CD8-positive, alpha-beta memory T cell (primary cell): ENCODE measurements at places on chromosomes 16 and 17. TPM values are rescaled to one million over a fixed set of nuclear protein-coding genes. Genes with fewer than 3 reads are reported as not detected.

Gene ABCC12
- total RNA-seq, result not detected

Gene GOSR1
- total RNA-seq, result 59.1 TPM

GRCh38 chr16:30166202-30166902, 17.1 kb upstream of the CORO1A start:
- no peaks in the 10 kb centered on the region for H3K27me3 ChIP-seq
- peaks cover 15% of the 10 kb centered on the region for H3K4me1 ChIP-seq
- no peaks in the 10 kb centered on the region for H3K36me3 ChIP-seq

DNA sequence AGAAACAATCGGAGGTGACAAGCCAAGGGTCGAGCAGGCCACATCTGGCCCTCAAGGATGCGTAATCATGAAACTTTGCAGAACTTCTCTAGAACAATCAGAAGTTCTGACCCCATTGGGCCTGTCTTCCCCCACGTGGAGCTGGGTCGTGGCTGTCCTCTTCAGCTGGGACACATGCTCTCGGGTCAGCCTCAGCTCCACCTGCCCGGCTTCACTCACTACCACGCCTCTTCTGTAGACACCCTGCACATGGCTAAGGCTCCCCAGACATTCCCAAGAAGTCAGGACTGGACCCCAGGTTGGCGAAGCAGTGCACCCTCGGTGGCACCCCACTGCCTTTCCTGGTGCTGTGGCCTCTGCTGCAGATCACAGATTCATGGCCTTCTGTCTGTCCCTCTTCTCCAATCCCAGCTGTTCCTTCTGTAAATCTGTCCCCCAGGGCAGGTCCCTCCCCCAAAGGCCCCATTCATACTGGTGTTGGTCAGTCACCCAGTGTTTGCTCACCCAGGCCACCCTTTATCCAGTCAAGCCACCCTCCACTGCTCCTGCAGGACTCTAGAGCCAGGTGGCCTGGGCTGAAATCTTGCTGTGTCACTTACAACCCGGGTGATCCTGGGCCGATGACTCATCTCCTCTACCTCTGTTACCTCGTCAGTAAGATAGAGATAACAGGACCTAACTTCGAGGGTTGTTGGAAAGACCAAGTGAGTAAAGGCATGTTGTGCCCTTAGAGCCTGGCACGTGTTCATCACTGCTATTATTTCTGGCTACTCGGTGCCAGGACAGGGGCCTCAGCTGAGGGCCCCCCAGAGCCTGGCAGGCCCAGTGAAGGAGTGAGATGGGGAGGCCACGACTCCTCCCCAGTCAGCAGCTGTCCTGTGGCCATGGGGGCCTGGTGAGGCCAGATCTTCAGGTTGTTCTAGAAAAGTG, 1.4 kb upstream of the SLC5A11 start:
- no peaks in the 10 kb centered on the region for H3K36me3 ChIP-seq
- H3K27me3 ChIP-seq, result no peaks in the 10 kb centered on the region
- no peaks in the 10 kb centered on the region for H3K4me1 ChIP-seq

DNA sequence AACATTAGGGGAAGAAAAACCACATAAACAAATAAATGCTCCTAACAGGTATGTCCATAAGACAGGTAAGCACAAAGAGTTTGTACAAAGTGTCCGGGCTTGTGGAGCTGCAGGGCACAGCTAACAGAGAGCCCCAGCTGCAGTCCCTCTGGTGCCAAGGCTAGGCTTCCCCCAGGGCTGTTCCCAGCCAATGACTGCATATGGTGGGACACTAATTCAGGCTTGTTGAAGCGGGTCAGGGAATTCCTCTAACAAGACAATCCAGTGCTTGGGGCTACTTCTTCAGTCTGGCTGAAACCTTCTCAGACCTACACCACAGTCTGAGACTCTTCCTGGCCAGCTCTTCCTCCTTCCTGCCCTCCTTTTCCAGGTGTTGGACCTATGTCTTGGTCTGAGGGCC, 51.7 kb upstream of the ALDH3A1 start:
- DNase-seq, result no peak
- H3K4me1 ChIP-seq, result peaks cover 8% of the 10 kb centered on the region
- H3K4me3 ChIP-seq, result no peak overlapping the region
- no peaks in the 10 kb centered on the region for H3K27me3 ChIP-seq
- H3K36me3 ChIP-seq, result peaks cover 28% of the 10 kb centered on the region

- no peaks in the 10 kb centered on the region for H3K36me3 ChIP-seq
- DNase-seq, result no peak
- no peaks in the 10 kb centered on the region for H3K4me1 ChIP-seq
- no peaks in the 10 kb centered on the region for H3K27me3 ChIP-seq
- H3K27ac ChIP-seq, result no peak overlapping the region
Measured at GRCh38 chr17:18967916-18968315, 16.0 kb downstream of the SLC5A10 start.
